ENCODE measurements at places on chromosomes 3 and 15.

GRCh38 chr3:101518421-101518871, 5.4 kb upstream of the SENP7 start:
- DNase-seq, result no peak

GRCh38 chr15:89898614-89899294, 5.0 kb upstream of the AP3S2 start:
- DNase-seq, result peak; percentile 55

DNA sequence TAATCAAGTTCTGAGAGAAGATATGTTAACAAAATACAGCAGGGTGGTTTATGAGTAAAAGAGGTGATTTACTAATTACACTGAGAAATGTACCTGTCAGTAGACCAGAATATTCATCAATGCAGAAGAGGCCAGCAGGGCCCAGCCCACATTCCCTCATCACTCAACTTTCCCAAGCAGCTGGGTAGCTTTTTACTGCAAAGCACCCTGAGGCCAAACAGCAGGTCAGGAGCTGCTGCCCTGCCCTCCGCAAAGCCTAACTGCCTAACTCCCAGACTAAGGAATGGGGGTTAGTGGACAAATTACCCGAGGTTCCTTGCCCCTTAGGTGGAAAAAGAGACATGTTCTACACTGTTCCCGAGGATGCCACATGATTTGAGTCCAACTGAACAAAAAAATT, 108.2 kb downstream of the TBL1XR1 start:
- DNase-seq, result no peak

GRCh38 chr3:150067561-150067960, 96.9 kb upstream of the PFN2 start:
- DNase-seq, result no peak

- no peak for DNase-seq
Measured at GRCh38 chr15:77022646-77023575, 28.0 kb downstream of the PSTPIP1 start.

DNA sequence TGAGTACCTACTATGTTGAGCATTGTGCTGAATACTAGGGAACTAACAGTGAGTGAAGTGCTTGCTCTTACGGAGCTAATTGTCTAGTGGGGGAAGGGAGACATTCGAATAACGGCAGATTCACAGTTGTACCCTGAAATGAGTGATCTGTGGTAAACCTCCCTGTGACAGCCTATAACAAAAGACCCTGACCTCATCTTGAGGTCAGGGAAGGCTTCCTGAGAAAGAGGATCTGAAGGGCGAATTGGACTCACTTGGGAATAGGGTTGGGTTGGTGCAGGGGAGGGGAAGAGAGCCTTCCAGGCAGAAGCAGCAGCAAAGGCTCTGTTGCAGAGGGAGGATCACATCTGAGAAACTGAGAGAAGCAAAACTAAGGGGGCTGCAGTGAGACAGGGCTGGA, 13.2 kb downstream of the HPS3 start:
- DNase-seq, result no peak
